Stimulated activated CD8-positive, alpha-beta memory T cell treated with anti-CD3 and anti-CD28 coated beads, Interleukin-15, amount 100 ng/mL, for 1 hour (primary cell): ENCODE measurements at places on chromosomes 6 and 20.

GRCh38 chr6:129671442-129672340, 38.3 kb downstream of the ARHGAP18 start:
- no peak for DNase-seq

- no peak for DNase-seq
Measured at GRCh38 chr6:624979-625378, 31.9 kb downstream of the HUS1B start.

- no peak for DNase-seq
Measured at GRCh38 chr6:98530732-98531131, 303.6 kb upstream of the POU3F2 start.

DNA sequence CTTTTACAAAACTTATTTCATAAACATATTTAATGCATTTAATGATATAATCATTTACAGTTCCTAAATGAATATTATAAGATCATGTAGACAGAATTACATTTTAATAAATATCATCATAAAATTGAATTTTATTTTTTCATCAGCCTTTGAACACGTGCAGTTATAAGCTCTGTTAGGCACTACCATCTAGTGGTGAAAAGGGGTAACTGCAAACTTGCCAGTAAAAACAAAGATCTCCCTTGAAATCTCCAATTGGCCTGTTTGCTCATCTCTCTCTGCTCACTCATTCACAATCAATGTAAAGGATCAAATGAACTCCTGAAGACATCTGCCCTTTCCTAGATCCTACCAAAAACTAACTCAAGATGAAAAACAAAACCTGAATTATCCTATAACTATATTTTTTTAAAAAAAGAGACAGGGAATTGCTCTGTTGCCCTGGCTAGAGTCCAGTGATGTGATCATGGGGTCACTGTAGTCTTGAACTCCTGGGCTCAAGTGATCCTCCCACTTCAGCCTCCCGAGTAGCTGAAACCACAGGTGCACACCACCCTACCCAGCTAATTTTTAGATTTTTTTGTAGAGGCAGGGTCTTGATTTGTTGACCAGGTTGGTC, 31.7 kb downstream of the SAMHD1 start:
- no peak for DNase-seq

DNA sequence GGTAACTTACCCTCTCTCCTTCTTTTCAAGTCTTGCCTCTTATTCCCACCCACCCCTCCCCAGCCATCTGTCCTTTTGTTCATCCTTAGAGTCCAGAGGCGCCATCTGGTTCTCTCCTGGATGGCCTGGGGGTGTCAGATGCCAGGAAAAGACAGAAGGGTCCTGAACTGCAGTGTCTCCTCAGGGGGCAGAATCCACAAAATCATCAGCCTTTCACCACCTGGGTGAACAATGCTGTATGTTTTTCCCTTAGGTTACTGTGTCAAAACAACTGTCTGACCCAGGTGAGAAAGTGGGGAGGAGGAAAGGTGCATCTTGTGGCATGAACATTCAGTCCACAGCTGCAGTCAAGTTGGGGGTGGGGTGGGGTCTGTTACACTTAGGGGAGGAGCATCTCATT, 47.9 kb upstream of the FYN start:
- DNase-seq: no peak

DNA sequence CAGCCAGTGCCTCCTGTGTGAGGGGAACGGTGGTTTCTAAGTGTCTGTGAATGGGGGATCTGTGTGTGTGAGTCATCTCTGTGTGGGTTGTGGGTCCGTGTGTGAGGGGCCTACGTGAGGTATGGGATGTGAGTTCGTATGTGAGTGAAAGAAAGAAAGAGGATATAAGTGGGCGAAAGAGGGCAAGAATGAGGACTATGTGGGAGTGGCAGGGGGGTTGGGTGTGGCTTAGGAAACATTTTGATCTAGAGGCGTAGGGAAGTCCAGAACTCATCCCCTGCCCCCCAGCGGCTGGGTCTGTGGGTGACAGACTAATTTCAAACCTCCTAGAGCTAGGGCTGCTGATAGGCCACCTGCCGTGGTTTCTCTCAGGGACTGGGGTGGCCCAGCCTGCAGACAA, 35.5 kb downstream of the DHX35 start:
- no peak for DNase-seq

DNA sequence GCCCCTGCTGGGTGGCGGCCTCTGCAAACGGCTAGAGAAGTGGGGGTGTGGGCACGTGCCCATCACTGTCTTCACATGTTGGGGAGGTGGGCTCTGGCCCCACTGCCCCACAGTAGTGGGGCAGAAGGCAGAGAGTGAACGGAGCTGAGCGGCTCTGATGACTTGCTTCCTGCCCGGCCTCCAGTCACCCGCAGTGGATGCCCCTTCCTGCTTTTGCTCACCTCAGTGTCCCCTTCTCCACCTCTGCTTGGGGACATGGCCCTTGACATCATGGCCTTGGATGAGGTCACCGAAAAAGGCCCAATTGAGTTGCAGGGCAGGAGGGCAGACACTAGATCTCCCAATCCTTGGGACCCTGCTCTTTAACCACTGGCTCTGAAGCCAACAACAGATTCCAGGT, 40.1 kb downstream of the KCNK5 start:
- DNase-seq: no peak

GRCh38 chr6:89980353-89980752, 86.1 kb downstream of the GJA10 start:
- no peak for DNase-seq
